Subcutaneous preadipocyte (primary cell): ENCODE measurements at places on chromosomes 7 and 10. TPM values are rescaled to one million over a fixed set of nuclear protein-coding genes. Genes with fewer than 3 reads are reported as not detected.

The BBS9 gene
- total RNA-seq = 19.4 and 24.3 TPM in 2 replicates

The METTL27 gene
- 5.5 and 8.0 TPM in 2 replicates for total RNA-seq

The OR6V1 gene
- total RNA-seq = not detected in 2 replicates

The LIPK gene
- not detected in 2 replicates for total RNA-seq

The GIMAP1 gene
- total RNA-seq = not detected in 2 replicates

The ARMH3 gene
- 5.9 and 9.2 TPM in 2 replicates for total RNA-seq

The FLNC gene
- 99.9 and 102 TPM in 2 replicates for total RNA-seq

The ZNF467 gene
- total RNA-seq = 0.20 TPM in 1 of 2 replicates, not detected in the other
